ENCODE measurements at places on chromosomes 13 and 19.
A peak's percentile ranks its signal among the peaks of the same experiment; 100 is the strongest.

GRCh38 chr19:11069561-11069960 is 19.7 kb upstream of the LDLR start:
- no peak for DNase-seq

GRCh38 chr13:75123428-75123827 is 358.5 kb downstream of the TBC1D4 start:
- DNase-seq: no peak

DNA sequence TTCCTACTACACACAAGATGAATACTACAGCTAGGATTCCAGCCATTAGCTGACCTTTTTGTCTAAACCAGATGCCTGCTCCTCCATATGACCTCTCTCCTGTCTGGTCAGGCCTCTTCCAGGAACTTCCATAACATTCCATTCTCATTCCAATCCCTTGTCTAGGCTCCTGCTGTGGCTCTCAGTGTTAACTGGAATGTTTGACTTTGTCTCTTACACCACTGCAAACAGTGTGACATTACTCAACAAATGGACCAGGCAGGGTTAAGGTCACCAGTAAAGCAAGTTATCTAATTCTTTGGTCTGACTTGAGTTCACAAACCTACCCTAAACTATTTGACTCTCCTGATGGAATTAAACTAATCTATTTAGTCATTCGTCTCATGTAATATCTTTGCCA is 2.1 kb upstream of the GPC6 start:
- DNase-seq: peak; percentile 48

GRCh38 chr13:40519637-40520036 is 146.8 kb downstream of the FOXO1 start:
- no peak for DNase-seq

DNA sequence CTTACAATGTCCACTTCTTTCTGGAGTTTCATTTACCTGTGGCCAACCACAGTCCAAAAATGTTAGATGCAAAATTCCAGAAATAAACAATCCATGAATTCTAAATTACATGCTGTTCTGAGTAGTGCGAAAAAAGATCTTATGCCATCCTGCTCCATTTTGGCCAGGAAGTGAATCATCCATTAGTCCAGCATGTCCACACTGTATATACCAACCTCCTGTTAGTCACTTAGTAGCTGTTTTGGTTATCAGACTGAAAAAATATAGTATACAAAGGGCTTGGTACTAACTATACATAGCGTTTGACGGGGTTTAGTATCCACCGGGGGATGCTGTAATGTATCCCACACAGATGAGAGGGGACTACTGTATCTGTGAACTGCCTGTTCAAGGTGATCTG is 618.0 kb upstream of the ARGLU1 start:
- no peak for DNase-seq

Measured in HuH-7 (cell line).